ENCODE measurements at places on chromosomes 11 and 22.

GRCh38 chr22:30308518-30309230 lies 18.1 kb downstream of the TBC1D10A start:
- DNase-seq: no peak

- DNase-seq: no peak
Observed at GRCh38 chr11:130318031-130318673, 3.4 kb upstream of the ZBTB44 start.

DNA sequence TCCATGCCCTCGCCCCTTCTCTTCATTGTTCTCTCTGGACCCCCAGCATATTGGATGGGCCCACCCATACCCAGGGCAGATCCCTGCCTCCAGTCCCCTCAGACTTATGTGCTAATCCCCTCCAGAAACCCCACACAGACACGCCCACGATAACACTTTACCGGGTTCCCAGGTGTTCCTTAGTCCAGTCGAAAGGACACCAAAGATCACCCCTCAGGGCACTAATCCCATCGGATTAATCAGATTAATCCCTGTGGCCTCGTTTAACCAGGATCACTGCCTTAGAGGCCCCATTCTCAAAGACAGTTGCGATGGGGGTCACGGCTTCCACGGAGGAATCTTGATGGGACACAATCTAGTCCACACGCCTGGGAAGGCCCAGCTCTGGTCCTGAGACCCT lies 80.8 kb downstream of the SHANK2 start:
- DNase-seq: no peak

DNA sequence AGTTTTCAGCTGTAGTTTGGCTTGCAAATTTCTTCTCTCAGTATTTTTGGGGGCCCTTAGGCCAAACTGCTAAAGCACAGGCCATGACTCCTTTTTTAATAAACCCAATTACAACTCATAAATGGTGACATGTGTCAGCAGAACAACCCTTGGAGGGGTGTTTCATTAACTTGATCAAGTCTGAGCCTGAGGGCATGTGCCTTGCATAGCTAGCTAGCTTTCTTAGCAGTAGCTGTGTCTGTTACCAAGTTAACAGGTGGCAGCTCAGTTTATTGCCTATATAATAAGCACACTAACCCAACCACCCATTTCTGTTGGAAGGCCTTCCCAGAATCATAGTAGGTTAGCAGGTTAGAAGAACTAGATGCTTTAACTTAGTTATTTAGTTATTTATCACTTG lies 950.3 kb upstream of the CCDC90B start:
- DNase-seq: no peak

DNA sequence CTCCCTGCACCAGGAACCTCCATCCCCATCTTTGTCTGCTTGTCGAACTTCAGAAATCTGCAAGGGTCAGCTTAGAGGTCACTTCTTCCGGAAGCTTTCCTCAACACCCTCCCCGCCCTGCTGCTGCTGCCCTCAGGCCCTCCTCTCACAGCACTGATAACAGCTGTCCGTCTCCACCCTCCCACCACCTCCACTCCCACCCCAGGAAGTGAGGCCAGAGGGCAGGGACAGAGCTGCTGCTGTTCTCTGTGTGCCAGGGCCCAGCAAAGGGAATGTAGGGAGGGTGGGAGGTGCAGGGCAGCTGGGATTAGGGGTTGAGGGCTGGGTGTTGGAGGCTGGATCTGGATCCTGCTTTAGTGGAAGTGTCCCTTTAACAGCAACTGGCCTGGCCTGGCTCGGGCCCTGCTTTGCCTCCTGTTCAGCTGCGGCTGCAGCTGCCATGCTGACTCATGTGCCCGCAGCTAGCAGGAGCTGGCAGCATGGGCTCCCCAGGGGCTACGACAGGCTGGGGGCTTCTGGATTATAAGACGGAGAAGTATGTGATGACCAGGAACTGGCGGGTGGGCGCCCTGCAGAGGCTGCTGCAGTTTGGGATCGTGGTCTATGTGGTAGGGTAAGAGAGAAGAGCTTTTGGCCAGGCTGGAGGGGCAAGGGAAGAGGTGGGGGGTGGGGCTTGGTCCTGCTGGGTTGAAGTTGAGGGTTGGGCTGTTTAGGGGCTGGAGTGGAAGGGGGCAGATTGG lies at the start of gene P2RX6:
Gene P2RX6, plus strand, starts transcription at position 440 of the 740 bp plus-strand sequence. Its CDS starts 10 bp downstream, at position 450.
- DNase-seq: peak; percentile 76

DNA sequence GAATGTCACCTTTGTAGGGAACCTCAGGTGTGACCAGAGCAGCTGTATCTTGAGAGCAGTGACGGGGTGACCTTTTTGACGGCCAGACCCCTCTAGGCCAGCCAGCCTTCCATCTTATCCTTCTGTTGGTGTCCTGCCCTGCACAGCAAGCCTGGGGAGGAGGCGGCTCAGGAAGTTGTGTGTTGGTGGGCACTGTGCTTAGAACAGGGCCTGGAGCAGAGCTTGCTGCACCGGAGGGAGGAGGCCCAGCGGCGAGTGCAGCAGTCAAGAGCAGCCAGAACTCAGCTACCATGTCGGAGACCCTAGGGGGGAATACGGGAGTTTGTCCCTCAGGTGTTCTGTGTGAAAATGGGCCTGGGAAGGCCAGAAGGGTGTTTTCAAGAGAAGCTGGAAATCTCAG lies 129.4 kb downstream of the OSBP2 start:
- no peak for DNase-seq

- DNase-seq: peak; percentile 29
Observed at GRCh38 chr11:36411202-36411640, 98.9 kb downstream of the TRAF6 start.

DNA sequence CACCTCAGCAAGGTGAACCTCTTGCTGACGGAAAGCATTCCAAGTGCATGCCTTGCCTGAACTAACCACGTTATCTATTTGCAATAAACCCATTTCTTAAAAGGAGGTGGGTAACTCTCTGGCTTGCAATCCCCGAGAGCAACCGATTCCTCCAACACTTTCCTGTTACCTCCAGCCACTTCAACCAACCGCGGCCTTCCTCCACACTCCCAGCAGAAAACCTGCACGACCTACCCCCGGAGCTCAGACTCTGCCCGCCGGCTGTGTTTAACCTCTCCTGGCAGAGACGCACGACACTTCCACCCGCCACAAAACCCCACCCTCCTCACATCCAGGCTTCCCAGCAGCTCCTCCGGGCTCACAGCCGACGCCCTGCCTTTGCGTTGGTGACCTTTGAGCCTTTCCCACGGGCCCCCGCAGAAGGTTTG lies 708 bp downstream of the SCO2 start:
- DNase-seq: no peak

- no peak for DNase-seq
Observed at GRCh38 chr11:85779956-85780640, 30.8 kb downstream of the SYTL2 start.

- DNase-seq: no peak
Observed at GRCh38 chr11:125426818-125427528, 69.1 kb downstream of the FEZ1 start.

DNA sequence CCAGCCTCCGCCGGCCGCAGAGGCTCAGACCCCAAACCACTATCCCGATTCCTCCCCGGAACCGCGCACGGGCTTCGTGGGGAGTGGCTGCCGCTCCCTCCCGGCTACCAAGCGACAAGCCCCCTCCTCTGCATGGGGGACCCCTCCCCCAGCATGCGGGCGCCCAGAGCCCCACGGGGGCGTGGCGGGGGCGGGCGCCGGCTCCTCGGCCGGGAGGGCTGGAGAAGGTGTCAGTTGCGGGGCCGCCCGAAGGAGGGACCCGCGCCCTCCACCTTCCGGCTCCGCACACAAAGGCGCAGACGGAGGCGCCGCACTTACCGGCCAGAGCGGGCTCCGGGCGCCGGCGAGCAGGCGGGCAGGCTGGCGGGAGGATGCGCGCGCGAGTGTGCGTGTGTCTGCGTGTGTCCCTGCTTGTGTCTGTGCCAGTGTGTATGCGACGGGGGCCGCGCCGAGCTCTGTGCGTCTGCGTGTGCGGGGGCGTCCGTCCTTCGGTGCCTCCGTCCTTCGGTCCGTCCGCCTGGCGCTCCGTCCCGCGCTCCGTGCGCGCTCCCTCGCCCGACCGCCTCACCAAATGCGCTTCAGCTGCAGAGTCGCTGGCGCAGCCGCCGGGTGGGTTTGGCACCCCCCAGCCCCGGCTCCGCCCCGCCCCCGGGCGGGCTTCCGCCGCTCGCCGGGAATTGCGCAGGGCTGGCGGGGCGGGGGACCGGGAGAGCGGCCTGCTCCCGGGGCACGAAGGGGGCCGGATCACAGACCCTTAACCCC lies at the start of gene PTPN5:
Gene PTPN5, minus strand, starts transcription at position 592 of the 762 bp plus-strand sequence. CDS start 19,840 bp downstream, outside the sequence.
- DNase-seq: no peak

- DNase-seq: no peak
Observed at GRCh38 chr11:1348146-1348795, 38.8 kb upstream of the TOLLIP start.

DNA sequence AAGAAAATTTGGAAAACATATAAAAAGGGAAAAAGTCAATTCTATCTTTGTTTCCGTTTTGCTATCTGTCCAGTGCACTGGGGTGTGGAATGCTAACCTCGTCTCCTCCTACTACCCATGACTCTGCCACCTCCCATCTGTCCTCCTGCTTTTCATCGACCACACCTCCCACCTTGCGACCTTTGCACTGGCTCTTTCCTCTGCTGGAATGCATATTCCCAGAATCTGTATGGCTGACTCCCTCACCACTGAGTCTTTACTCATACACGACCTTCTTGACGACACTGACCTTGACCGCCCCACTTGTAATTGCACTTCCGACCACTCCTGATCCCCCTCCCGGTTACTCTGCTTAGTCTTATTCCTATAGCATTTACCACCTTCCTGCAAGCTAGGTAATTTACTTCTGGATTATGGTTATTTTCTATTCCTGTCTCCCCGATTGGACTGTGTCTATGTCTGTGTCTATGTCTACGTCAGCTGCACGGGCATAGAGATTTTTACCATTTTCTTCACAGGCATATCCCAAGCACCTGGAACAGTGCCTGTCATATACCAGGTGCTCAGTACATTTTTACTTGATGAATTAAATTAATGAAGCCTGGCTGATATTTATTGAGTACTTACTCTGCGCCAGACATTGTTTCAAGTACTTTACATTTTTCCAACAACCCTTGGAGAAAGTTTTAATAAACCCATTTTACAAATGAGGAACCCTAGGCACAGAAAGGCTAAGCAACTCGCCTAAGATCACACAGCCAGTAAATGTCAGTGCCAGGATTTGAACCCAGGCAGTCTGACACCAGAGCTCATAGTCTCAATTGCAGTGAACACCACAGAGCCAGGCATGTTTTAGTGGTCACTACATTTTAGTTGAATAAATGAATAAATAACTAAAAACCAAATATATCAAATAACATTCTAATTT lies 89.3 kb upstream of the SLC22A12 start:
- no peak for DNase-seq

- no peak for DNase-seq
Observed at GRCh38 chr11:96798445-96798844, 408.6 kb downstream of the JRKL start.

GRCh38 chr11:11400635-11401232 lies 47.7 kb upstream of the CSNK2A3 start:
- no peak for DNase-seq

GRCh38 chr11:130520271-130520671 lies 71.8 kb downstream of the ADAMTS15 start:
- no peak for DNase-seq

DNA sequence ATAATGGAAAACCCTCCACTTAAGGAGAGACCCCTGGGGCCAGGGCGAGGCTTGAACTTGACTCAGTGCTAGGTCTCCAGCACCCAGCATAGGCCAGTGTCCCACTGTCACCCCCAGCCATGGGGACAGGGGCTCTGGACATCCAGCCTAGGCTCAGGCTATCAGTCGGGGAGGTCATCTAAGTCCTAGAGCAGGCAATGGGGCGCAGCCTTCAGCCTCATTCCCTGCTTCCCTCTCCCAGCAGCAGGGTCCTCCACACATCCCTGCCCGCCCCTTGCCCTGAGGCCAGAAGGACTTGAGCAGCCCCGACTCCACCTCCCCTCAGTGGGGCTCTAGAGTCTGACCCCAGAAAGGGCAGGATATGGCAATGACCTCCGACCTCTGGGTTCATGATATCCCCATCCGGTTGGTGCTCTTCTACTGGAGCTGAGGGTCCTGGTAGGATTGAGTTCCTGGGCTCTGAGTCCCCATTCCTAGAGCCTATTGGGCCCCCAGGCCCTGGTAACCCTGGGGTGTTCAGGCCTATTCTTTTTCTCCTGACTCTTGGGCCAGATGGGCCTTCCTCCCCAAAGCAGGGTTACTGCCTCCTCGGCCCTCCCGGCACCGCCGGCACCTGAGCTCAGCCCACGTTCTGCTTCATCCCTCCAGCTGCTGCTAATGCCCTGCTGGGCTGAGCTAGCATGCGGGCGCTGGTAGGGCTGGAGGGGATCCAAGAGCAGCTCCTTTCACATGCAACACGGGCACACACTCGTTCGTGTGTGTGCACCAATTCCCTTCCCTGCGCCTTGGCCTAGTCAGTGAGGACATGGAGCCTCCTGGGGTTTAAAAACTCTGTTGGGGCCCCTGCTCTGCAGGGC lies 4.4 kb downstream of the CST6 start:
- no peak for DNase-seq

DNA sequence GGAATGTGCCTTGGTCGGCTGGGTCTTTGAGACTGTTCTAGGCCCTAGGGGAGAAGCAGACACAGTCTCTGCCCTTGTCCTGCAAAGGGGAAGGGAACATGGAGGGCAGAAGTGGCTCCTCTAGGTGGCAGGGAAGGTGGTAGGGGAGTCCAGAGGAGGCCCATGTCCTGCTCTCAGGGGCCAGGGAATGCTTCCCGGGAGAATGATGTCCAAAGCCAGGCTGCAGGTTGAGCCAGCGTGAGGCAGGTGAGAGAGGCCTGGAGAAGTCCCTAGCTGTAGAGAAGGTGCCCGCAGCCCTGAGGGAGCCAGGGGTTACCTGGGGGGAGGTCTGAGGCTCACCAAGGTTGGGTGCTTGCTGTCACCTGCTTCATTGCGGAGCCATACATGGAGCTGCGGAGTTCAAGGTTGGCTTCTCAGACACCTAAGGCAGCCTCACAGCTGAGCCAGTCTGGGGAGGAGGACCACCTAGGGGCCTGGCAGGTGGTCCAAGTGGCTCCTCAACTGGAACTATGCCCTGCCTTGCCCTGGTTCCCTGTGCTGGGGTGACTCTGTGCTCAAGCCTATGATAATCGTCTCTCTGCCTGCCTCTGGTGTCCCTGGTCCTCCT lies 46.1 kb downstream of the SMIM38 start:
- no peak for DNase-seq

DNA sequence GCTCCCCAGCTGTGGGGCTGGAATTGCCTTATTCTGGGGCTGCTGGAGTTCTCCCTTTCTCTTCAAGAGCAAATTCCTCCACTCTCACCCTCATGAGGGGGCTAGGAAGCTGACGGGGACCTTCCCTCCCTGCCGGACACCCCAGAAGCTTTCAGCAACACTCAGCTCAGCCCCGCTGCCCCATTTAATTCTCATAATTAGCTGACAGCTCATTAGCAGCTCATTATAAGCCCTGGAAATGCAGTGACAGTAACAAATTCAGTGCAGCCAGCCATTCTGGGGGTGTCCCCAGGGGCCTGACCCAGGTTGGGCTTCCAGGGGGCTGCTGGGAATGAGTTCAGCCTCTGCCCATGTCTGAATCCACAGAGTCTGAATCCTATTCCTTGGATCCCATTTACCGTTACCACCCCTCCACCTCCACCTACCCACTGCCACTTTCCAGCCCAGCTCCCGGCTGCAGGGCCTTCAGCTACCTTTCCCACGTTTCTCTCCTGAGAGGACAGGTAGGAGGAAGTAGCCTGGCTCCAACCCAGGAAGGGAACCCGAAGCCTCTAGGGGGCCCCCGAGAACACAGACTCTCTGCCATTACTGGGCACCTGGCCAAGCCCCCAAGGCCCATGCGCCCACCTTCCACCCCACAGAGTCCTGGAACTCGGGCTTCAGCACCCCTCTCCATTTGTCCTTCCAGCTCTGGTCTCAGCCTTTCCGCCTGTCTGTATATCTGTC lies 101.7 kb upstream of the LMO1 start:
- no peak for DNase-seq
